ENCODE measurements at places on chromosomes 11 and 22. TPM values are rescaled to one million over a fixed set of nuclear protein-coding genes. Genes with fewer than 3 reads are reported as not detected.

The NCF4 gene
- 10.7 TPM for total RNA-seq

The NPTXR gene
- 11.2 TPM for total RNA-seq

The OR6A2 gene
- total RNA-seq, result 0.35 TPM

The C22orf15 gene
- total RNA-seq, result 1.9 TPM

The TSSK2 gene
- total RNA-seq, result not detected

The ARHGEF17 gene
- 0.25 TPM for total RNA-seq

The CRYBB1 gene
- total RNA-seq, result not detected

The HSD17B12 gene
- 17.9 TPM for total RNA-seq

The ADM2 gene
- total RNA-seq, result 1.5 TPM

The LIPT2 gene
- total RNA-seq, result 11.0 TPM

Data from T-cell (primary cell).